ENCODE measurements at places on chromosomes 6 and 20.

- DNase-seq = peak; percentile 32
Measured at GRCh38 chr6:25192590-25193459, 86.3 kb upstream of the CARMIL1 start.

DNA sequence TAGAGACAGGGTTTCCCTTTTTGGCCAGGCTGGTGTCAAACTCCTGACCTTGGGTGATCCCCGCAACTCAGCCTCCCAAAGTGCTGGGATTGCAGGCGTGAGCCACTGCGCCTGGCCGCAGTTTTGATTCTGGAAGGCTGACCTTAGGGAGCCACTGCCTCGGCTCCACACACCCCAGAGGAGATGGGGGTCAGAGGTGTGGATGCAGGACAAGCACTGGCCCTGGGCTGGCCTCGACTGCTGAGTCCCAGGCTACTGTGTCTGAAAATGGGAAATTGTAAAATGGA lies 1.5 kb downstream of the ZBP1 start:
- no peak for DNase-seq

GRCh38 chr6:54403096-54403495 lies 94.9 kb downstream of the TINAG start:
- DNase-seq = no peak

- DNase-seq = no peak
Measured at GRCh38 chr6:118644007-118644406, 7.4 kb downstream of the CEP85L start.

Measured in heart left ventricle (tissue), 16 donors.